ENCODE measurements at places on chromosomes 2 and 18.

DNA sequence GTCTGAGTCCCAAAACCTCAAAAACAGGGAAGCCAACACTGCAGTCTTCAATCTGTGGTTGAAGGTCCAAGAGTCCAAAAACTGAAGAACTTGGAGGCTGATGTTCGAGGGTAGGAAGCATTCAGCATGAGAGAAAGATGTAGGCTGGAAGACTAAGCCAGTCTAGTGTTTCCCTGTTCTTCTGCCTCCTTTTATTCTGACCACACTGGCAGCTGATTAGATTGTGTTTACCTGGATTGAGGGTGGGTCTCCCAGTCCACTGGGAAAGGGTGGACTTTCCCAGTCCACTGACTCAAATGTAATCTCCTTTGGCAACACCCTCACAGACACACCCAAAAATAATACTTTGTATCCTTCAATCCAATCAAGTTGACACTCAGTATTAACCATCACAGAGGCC lies 27.5 kb upstream of the IL1B start:
- DNase-seq, result no peak

- DNase-seq, result no peak
Measured at GRCh38 chr2:191036363-191036762, 22.4 kb upstream of the STAT1 start.

DNA sequence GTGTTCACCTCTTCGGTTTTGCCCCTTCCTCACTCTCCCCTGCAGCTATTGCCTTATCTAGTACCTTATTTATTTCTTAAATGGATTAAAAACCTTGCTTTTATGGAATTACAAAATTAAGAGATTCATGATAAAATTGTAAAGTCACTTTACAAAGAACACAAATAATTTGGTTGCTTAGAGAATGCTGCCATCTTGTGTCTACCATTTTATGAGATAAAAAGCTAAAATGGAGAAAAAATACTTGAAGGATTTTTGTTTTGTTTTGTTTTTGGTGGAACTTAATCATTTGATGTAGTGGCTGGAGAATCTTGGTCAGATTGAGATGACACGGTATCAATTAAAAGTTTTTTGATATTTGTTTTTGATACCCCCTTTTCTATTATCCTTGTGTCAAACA lies 69.6 kb downstream of the R3HDM1 start:
- DNase-seq, result no peak

DNA sequence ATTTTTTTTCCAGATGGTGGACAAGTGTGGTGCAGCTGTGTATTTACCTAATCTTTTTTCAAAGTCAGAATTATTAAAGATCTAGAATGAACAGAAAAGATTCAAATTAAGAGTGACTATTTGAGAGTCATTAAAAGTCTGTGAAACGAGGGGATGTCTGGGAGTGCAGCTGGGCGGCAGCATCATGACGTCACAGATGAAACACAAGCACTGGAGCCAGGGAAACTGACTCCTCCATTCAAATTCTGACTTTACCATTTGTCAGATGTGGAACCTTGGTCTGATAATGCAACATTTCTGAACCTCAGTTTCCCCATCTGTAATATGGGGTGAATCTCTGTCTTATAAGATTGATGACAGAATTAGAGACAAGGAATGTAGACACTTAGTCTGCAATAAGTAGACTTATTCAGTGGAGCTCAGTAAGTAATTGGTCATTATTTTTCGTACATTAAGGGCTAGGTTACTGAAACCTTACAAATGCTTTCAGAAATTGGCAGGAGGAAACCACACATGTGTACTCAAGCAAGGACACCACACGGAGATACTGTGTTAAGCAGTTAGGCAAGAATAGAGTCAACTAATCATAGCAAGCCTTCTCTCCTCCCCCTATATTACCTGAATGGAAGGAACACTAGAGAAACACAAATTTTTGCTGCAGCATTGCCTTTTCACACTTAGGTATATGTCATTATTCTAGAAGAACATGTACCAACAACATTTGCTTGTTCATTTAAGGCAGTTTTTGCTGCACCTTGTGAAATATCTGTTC lies 27.8 kb upstream of the CXXC1 start:
- no peak for DNase-seq

- DNase-seq, result no peak
Measured at GRCh38 chr2:127953849-127954248, 68.1 kb upstream of the AMMECR1L start.

DNA sequence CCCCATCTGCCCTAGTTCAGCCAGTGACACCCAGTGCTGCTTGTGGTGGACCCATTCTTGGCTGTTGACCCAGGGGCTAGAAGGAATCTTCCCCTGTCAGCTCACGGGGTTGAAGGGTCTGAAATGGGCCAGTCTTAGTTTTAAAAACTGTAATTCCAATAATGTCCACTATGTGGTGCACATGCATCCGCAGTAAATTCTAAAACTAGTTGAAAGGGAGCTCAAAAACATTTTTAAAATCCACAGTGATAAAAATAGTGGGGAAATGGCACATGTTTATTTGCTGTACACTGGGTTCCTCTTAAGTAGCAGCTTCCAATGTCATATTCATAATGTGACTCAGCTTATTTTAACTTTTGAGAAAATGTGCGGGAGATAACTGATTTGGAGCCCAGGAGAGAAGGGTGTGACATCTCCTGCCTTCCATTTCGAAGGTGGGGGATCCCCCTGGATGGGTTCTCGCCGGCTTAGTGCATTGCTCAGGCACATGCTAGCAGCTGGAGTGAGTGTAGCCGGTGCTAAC lies 32.8 kb downstream of the GRHL1 start:
- peak; percentile 52 for DNase-seq

GRCh38 chr2:85234868-85235267 lies 92.9 kb downstream of the TGOLN2 start:
- DNase-seq, result peak; percentile 52

GRCh38 chr2:237760506-237761502 lies 37.8 kb upstream of the RBM44 start:
- no peak for DNase-seq

DNA sequence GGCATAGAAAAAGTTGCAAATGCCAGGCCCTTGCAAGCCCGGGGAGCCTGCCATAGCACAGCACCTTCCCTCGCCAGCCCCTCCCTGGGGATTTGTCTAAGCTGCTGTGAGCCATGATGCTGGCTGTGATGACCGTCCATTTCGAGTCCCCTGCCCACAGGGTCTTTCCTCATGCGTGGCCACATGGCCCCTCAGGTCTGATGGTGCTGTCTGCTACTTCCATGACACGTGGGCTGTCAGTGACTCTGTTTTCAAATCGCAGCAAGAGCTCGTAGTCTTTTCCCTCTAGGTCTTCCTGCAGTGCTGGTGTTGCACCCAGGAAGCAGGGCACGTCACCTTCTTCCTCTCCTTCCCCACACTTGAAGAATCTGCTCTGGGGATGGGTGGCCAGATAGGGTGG lies 15.5 kb upstream of the GNAL start:
- no peak for DNase-seq

All from midbrain (tissue), 1 donor.